ENCODE measurements at places on chromosomes 11 and 22.

DNA sequence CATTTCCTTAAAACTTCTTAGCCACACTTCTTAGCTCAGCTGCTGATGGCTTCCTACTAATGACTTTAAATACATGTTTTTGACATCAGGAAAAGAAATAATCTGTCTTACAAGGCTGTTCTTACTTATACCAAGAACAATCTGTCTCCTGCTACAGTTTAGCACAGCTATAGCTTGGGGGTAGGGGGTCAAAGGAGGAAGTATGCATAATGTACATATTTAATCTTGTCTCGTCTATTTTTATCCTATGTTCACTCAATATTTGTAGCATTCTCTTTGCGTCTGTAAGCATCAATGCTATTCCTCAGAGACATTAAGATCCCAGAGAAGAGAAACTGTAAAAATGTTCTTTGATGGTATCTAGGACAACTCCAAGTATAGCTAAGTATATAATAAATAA, 96.0 kb downstream of the KIRREL3 start:
- no peak for DNase-seq

DNA sequence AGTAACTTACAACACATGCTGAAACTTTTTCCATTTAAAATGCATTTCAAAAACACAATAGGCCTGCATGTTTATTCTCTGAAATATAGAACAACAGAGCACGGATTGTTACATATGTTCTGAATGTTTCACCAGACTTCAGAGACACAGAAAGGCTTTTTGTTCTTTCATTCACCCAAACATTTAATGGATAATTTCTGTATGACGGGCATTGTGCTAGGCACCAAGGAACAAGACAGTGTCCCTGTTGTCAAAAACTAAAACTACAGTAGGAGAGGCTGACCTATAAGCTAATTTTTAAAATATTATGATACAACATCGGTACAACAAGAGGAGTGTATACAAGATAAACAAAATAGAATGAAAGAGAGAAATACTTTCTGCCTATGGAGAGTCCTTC, 81.9 kb upstream of the TEAD1 start:
- no peak for DNase-seq

- no peak for DNase-seq
Measured at GRCh38 chr11:72436661-72437060, 2.3 kb upstream of the CLPB start.

DNA sequence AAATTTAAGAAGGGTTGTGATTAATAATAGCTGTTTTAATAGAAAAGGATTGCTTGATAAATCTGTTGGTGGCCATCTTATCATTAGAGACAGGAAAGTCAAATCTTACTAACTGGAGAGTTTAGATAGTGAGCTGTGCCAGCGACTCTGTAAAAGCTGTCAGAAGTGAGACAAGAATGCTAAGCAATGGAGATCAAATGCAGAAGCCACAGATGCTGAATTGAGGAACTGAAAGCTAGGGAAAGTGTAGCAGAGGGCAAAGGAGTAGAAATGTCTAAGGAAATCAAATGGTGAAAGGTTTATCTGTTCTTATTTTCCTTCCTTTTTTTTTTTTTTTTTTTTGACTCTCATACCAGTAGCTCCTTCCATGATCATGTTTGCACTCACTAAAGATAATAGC, 13.7 kb downstream of the MS4A13 start:
- DNase-seq, result peak; percentile 22

GRCh38 chr11:113331441-113331840, 17.1 kb downstream of the TTC12 start:
- no peak for DNase-seq

DNA sequence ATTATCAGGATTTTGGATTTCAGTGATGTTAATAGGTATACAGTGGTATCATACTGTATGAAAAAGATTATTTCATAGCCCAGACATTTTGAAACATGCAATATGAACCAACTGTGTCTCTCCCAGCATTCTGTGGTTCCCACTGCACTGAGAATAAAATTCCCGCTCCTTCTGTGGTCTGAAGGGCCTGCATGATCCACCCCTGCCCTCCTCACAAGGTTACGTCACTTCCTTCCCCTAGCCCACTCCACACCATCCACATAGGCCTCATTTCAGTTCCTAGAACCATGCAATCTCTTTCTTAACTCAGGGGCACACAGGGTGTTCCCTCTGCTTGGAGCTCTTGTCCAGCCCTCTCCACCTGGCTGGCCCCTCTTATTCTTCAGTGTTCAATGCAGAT, 103.1 kb downstream of the TSPAN18 start:
- no peak for DNase-seq

DNA sequence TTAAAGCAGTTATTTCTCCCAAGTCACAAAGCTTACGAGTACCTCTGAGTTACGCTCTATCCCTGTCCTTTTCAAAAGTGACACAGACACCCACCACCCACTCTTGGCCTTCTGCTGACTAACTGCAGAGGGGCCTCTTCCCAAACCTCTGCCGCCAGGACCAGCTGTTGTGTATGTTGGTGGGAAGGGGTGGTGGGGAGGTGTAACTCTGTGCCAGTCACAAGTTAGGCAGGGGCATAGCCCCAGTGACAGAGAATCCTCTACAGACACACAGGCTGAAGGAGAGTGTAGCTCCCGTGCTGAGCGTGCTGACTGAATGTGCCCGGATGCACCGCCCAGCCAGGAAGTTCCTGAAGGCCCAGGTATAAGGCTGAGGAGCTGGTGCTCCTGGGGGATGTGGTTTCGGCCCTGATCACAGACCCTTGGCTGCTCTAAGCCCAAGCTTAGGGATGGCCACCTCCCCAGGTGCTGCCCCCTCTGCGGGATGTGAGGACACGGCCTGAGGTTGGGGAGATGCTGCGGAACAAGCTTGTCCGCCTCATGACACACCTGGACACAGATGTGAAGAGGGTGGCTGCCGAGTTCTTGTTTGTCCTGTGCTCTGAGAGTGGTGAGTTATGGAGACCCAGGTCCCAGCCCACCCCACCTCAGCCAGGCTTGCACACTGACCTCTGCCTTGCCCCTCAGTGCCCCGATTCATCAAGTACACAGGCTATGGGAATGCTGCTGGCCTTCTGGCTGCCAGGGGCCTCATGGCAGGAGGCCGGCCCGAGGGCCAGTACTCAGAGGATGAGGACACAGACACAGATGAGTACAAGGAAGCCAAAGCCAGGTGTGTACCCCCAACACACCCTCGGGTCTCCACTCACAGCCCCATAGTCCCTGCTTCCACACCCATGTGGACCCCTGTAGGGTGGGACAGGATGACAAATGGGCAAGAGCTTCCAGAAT, 4.9 kb downstream of the RIC8A start:
- no peak for DNase-seq

DNA sequence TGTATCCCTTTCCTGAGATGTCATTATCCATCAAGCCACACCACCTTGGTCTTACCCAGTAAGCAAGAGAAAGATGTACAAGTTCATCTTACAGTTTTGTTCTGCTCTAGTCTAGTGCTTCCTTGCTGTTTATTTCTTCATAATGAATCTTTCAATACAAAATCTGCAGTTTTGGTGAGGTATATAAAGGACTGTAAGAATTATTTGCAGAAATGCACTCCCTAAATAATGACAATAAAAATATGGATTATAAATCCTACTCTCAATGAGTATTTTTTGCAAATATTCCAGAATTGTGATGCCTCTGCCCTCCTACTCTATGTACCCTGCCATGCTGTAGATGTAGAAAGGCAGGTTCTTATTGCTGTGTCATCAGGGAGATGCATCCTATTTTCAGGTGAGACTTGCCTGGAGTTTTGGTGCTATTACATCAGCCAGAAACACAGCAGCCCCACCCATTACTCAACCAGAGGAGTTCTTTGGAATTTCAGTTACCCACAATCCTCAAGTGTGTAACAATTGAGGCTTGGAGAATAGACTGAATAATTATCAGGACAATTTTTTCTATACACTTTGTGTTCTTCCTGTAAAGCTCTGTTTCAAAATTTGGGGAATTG, at the start of gene OR10S1:
TSS of gene OR10S1 (minus strand) at position 51 of the 617 bp plus-strand sequence. CDS start 117 bp downstream, outside the sequence.
- no peak for DNase-seq

DNA sequence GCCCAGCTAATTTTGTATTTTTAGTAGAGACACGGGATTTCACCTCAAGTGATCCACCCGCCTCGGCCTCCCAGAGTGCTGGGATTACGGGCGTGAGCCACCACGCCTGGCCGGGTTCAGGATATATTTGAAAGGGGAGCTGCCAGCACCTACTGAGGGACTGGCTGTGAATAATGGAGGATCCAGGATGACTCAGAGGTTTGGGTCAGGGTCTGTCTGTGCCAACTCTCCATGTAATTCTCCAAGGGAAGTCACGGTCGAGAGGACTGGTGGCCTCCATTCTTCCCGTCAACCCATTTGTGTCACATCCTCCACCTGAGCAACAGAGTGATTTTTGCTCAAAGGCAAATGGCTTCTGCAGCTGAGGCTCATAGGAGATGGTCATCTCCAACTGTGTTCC, 3.6 kb upstream of the ARRB1 start:
- DNase-seq, result no peak

DNA sequence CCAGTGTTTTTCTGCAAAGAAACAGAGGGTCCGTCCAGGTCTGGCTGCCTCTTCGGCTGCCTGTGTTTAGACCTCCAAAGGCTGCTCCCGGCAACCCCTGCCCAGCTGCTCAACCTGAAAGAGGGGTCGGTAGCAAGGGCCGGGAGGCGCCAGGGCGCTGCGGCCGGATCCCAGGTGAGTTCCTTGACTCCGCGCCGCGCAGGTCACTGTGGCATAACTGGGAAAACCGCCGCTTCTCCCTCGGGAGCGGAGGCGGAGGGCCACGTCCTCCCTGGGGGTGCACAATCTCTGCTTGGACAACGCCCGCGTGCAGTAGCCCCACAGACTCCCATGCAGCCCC, 1.0 kb upstream of the BRSK2 start:
- no peak for DNase-seq

DNA sequence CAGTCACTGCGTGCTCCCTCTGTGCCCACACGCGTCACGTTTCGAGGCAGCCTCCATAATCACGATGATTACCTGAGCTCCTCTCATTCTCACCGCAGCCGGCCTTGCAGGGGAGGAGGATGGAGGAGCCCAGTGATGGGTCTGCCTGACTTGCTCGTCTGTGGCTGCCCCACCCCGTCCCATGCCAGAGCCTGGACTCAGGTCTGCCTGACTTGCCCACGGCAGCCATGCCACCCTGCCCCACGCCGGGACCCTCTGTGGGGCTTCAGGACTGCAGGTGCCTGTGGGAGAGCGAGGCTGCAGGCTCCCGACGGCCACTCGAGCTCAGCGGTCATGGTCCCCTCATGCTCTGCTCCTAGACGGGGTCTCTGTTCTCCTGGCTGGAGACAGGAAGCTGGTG, 1025.1 kb downstream of the BRD1 start:
- DNase-seq, result no peak

DNA sequence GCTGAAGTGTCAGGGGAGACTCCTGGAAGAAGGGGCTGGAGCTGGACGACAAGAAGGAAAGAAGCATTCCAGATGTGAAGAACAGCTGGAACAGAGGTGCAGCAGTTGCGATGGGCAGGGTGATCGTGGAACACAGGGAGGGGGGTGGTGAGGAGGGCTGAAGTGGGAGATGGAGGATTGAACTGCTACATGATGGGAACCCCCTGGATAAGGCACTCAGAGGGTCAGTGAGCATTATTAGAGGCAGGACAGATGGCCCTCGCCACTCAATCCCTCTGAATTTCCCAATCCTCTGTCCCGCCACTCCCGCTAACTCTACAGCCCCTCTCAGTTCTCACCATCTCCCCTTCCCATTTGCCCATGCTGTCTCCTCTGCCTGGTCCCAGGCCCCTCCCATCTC, 14.0 kb downstream of the SERPINH1 start:
- no peak for DNase-seq

DNA sequence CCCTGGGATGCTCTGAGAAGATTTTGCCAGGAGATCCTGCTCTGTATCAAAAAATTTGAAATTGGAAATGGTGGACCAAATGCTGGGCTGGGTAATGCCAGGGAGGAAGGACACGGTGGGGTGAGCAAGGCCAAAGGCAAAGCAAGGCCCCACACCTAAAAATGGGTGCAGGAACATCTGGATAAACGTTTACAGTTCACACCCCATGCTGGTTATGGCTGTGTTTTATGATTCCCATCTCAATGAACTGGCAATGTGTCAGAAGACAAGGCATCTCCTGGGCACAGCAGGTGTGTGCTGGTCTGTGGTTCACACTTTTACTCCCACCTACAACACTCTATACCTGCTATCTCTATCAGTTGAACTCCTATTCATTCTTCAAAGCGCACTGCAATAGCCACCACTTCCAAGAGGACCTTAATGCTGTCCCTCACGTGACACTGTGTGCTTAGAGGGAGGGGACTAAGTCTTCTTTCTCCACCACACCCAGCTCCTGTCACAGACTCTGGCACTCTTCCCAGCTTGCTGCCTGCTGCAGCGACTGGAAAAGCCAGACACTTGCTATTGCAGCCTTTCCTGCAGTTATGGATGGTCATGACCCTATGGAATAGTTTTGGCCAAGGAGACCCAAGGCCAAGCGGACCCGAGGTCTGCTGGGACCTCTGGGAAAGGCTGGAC, 277.5 kb downstream of the CTTN start:
- DNase-seq, result no peak

- DNase-seq, result no peak
Measured at GRCh38 chr11:12185914-12186313, 75.5 kb downstream of the MICAL2 start.

- no peak for DNase-seq
Measured at GRCh38 chr22:44136786-44137185, 43.9 kb upstream of the PARVG start.

DNA sequence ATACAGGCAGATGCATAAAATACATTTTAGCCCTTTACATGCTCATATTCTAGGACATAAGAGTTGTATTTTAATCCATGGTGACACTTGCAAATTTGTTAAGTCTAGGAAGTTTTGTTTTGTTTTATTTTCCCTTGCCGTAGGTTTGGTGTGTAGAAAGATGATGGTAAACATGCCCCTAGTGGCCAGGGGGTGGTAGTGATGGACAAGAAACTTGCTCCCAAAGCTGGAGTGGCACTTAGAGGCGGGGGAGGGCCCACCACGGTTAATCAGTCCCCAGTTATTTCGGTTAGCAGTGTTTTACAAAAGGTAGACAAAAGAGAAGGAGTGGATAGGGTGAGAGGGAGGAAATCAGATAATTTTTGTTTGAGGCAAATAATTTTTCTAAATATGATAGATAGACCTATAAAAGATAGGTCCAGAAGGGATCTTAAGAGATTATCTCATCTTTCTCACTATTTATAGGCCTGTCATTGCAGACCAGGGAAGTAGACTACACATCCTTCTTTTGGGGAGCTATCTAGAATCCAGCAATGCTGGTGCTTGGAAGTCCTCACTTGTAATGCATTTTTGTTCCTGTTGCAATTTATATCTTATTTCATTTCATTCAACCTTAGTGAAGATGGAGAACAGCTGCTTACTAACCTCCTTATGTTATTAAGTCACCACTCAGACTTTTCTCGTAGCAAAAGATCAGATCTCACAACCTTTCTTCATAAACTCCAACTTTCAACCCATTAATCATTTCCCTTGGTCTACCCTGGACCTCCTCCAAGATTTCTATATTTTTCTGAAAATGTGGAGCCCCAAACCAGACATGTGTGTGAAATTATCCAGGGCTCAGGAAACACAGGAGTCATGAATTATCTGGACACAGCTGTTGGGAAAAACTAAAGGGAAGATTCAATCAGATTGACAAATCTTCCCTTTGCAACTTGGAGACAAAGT, 5.9 kb upstream of the BDNF start:
- DNase-seq, result no peak

GRCh38 chr11:132077416-132077815, 707.0 kb downstream of the NTM start:
- DNase-seq, result no peak
